NCI-H526 treated with DMSO at 0.1 percent for 48 hours (cell line): ENCODE measurements at places on chromosomes 7 and 10.

DNA sequence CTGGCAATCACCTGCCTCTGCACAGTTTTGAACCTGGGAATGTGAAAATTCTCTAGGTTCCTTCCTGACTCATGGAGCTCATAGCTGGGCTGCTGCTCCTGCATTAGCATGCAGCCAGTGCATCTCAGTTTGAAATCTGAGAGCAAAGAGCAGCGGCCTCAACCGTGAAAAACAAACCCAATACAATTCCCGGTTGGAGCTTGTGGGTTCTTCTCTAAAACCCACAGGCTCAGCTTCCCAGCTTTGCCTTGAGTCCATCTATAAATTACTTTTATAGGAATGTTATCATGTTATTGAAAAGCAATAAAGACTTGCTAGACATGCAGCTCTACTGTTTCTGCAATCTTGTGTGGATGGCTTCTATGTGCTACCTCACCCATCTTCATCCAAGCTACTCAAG is 191.7 kb downstream of the CXCL12 start:
- no peak for DNase-seq

- no peak for DNase-seq
These were observed 39.1 kb upstream of the AASS start for GRCh38 chr7:122183106-122183505.

DNA sequence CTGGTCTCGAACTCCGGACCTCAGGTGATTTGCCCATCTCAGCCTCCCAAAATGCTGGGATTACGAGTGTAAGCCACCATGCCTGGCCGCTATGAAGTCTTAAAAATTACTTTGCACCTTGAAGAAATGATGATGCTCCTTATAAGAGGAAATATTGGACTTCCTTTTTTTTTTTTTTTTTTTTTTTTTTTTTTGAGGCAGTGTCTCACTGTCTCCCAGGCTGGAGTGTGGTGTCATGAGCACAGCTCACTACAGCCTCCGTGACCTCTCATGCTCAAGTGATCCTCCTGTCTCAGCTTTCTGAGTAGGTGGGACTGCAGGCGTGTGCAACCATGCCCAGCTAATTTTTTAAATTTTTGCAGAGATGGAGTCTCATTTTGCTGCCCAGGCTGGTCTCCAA is 65.3 kb downstream of the KMT2E start:
- no peak for DNase-seq

DNA sequence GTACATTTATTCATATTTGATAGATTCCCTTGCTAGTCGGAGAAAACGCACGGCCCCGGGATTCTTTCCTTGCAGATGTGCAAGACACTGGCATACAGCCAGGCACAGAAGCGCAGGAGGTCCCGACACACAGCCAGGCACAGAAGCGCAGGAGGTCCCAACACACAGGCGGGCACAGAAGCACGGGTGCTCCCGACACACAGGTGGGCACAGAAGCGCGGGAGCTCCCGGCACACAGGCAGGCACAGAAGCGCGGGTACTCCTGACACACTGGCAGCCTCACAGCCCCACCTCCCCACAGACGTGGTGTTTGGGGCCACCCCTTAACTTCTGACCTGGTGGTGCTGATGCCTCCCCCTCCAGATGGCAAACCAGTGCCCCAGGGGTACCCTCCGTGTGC is 237.3 kb downstream of the ZMYND11 start:
- no peak for DNase-seq

DNA sequence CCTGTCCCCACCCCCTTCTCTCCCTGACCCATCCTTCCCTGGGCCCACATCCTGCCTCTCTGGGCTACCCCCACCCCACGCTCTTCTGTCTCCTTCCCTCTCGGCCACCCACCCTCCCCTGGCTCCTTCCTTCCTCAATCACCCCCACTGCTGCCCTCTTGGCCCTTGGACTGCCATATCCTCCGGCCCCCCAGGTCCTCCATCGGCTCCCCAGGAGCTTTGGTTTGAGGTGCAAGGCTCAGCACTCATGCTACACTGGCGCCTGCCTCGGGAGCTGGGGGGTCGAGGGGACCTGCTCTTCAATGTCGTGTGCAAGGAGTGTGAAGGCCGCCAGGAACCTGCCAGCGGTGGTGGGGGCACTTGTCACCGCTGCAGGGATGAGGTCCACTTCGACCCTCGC is 10.9 kb downstream of the EPHB6 start:
- no peak for DNase-seq

DNA sequence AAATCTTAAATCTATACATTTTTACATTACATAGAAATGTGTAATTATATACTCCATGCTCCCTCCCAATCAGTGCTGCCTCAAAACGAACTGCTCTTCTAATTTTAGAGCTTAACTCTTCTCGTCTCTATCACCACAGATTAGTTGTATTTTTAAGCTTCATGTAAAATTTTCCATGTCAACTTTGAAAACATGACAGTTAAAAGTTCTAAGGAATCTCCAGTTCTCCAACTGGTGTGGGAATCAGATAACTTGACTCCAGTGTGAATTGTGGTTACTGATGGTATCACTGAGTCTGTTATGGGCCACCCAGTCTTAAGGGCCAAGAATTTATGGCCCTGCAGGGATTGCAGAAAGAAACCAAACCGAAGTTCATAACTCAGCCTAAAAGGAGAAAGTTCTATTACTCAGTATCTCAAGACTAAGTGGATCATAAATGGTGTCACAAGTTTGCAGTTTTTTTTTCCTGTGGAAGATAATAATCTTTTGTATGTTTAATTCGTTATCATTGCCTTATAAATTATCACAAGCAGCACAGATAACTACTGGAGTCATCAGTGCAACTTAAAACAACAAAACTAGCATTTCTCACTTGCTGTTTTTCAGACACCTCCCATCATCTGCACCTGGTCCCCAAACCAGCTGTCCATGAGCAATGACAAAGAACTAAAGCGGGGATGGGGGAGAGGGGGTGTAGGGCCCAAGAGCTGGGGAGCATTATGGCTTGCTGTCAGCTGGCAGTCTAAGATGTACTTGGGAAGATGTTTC is 31.5 kb upstream of the KMT2E start:
- no peak for DNase-seq

DNA sequence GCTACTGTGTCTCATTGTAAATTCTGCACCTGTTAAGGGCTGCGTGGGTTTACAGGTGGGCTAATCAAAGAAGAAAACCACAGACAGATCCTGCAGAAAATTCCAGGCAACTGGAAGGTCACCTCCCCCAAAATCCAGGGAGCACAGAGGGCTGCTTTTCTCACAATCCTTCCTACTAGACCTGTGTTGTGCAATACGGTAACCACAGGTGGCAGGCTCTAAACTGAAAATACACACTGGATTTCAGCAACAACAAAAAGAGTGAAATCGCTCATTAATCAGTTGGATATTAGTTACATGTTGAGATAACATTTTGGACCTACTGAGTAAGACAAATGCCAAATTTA is 83.2 kb downstream of the SLC16A9 start:
- DNase-seq, result no peak

DNA sequence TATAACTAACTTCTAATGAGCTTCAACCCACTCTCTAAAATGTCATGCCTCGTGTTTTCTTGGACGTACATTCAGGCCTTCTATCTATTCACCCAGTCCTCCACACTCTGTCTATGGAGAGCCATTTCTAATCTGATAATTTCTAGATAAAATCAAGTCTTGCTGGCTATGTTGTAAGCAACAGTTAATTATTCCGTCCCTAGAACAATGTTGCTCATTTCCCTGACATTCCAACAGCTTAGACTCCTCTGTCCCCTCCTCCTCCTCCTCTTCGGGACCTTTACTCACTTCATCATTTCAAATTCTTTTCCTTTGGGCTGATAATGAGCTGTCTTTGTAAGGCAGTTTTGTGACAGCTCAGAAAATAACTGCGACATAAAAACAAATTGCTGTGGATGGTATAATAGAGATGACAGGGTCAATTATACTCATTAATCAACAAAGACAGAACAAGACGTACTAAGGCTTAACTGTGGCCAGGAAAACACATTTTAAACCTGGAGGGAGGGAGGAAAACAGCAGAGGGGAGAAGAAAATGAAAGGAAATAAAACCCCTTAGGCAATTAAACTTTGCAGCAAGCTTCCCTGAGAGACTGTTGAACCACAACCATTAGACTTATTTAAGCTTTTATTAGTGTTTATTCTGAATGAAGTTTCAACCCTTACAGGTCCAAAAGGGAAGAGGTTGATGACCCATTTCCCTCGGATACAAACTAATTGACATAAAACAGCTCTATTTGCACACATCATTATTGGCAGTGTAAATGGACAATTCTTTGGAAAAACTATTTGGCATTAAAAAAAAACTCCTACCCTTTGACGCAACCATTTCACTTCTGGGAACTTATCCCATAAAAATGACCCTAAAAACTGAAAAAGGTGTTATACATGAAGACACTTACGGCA is 179.1 kb downstream of the SFMBT2 start:
- DNase-seq, result no peak

DNA sequence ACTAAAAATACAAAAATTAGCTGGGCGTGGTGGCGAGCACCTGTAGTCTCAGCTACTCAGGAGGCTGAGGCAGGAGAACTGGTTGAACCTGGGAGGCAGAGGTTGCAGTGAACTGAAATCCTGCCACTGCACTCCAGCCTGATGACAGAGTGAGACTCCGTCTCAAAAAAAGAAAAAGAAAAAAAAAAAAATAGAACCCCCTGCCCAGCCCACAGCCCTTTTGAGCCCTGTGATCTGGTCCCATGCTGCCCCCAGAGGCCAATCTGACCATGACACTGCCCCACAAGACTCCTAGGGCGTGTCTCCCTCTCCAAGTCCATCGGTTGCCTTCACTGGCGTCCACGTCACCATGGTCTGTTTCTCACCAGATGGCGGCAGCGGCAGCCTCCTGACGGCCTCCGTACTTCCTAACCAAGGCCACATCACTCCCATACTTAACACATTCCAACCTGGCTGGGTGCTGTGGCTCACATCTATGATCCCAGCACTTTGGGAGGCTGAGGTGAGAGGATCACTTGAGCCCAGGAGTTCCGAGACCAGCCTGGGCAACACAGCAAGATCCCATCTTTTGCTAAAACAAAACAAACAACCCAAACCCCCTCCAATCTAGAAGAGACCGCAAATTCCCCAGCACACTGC is 18.0 kb downstream of the STX1A start:
- no peak for DNase-seq

DNA sequence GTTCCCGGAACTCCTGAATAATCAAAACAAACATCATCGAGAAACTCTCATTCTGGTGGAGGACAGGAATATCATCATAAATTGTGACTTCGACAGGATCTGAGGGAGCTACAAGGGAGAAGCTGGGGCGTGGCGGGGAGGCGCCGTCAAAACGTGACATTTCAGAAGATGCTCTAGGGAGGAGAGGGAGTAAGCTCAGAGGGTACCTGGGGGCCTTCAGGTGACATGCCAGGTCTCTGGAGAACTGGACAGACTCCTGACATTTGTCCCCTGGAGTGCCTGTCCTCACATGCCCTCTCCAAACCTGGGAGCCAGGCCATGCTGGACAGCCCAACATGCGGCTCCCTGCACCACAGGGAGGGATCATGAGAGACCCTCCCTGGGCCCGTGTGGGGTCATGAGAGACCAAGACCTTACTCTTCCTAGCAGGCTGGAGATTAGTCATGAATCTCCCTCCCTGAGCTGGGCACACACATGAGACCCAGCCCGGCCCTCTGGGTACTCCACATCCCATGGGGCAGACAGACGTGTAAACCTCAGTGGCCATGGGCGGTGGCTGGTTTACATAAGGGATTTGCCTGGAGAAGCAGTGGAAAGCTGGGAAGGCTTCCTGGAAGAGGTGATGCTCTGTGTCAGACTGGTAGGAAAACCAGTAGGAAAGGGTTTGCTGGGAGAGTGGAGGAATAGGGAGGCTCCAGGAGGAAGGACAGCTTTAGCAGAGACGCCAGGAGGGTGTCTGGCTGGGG is 81.0 kb downstream of the MYL10 start:
- DNase-seq, result no peak

- DNase-seq, result peak; percentile 15
These were observed 5.2 kb downstream of the DMBT1 start for GRCh38 chr10:122565766-122566206.

DNA sequence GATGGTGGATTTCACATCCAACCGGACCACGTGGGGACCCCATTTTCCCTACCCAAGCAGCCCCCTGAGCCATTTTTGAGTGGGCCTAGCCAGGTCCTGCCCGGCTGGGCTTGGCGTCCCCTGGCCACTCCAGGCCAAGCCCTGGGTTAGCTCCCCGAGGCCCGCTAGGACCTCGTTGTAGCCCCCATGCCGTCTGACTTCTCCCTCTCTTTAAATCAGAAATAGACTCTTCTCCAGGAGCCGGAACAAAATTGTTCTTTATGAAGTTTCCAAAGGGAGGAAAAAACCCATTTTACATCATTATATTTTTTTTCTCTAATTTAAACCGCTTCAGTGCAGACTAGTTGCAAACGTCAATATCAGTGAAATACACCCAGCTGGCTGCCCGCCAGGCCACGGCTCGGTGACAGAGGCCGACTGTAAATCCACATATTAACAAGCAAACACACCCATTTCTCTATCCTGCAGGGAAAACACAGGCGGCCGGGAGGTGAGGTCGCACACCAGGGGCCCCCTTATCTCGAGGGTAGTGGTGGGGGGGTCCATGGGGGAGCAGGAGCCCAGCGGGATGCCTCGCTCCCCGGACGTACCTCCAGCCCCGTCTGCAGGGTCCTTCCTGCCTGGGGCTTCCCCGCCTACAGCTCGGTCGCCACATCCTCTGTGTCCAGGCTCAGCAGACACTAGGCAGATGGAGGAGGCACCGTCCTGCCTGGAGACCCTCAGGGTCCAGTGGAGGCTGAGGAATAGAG is 72.7 kb downstream of the ELFN1 start:
- no peak for DNase-seq

DNA sequence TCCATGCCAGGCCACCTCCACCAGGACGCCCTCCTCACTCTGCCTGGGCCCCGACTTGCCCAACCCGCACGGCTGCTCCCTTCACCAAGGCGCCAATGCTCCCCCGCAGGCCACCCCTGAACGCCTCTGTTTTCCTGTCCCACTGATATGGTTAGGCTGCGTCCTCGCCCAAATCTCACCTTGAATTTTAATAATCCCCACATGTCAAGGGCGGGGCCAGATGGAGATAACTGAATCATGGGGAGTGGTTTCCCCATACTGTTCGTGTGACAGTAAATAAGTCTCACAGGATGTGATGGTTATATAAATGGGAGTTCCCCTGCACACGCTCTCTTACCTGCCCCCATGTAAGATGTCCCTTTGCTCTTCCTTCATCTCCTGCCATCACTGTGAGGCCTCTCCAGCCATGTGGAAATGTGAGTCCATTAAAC is 29.8 kb downstream of the RSU1 start:
- no peak for DNase-seq

GRCh38 chr7:137996871-137997270 is 5.0 kb downstream of the CREB3L2 start:
- DNase-seq, result no peak

GRCh38 chr10:7043055-7043653 is 367.7 kb downstream of the SFMBT2 start:
- DNase-seq, result no peak

GRCh38 chr10:98020784-98021183 is 9.6 kb downstream of the CRTAC1 start:
- no peak for DNase-seq
